ENCODE measurements at places on chromosomes 4 and X.

DNA sequence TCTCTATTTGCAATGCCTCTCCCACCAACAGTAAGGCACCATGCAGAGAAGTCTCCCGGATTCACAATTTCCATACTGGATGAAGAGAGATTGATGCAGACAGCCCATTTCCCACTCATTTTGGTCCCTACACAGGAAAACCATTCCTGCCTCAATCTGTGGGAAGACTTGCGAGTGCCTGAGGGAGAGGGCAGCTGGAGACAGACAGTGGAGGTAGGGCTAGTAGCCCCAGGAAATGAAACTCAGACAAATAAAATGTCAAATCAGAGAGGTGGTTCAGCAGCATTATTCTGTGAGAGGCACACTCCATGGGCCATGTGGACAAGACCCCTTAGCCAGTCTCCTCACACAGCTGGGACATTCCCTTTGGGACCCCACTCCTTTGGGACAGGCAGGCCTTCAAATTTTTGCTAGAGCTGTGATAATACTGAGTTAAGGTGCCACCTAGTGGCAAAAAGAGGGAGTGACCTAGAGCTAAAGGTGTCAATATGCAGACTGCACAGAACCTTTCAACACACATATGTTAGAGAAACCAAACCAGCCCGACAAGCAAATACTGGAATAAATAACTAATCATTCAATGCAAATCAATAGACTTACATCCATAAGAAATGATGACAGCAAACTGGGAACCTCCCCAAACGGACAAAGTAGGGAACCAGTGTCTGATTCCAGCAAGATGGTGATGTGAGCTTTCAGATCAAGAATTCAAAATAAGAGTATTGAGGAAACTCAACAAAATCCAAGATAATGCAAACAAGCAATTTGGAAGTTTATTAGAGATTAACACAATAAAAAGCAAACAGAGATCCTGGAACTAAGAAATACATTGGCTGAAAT is 1865.3 kb upstream of the AGA start:
- no peak for DNase-seq

DNA sequence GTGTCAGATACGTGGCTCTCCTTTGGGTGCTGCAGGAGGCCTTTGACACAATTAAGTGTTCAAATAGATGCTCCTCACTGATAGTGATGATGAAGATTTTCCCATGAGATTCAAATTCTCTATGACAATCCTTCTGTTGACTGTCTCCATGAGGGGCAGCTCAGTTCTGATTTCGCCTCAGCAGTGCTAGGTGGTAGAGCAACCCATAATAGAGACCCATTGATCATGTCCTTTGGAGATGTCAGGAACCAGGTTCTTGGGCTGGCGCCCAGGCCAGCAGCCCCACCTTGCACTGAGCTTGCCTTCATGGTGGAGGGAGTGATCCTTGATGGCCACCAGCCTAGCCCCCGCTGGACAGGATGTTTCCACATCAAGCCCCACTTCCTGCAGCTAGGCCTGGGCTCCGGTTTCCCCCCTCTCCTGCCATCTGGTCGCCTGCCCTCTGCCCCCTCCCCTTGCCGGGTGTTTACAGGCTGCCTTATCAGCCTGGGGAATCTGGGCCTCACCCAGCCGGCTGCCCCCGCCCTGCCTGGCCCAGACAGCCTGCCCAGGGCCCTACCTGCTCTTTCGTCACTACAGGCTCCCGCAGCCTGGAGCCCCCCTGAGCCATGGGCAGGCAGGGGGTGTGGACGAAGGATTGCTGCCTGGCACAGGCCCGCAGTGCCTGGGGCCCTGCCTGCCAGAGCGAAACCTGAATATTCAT is 12.6 kb downstream of the ELF4 start:
- DNase-seq, result no peak

GRCh38 chr4:86957215-86957614 is 22.4 kb downstream of the AFF1 start:
- DNase-seq, result no peak

GRCh38 chr4:41934514-41934900 is 722 bp upstream of the TMEM33 start:
- DNase-seq, result no peak

- no peak for DNase-seq
Measured at GRCh38 chrX:1244164-1245076, 24.2 kb upstream of the CSF2RA start.

DNA sequence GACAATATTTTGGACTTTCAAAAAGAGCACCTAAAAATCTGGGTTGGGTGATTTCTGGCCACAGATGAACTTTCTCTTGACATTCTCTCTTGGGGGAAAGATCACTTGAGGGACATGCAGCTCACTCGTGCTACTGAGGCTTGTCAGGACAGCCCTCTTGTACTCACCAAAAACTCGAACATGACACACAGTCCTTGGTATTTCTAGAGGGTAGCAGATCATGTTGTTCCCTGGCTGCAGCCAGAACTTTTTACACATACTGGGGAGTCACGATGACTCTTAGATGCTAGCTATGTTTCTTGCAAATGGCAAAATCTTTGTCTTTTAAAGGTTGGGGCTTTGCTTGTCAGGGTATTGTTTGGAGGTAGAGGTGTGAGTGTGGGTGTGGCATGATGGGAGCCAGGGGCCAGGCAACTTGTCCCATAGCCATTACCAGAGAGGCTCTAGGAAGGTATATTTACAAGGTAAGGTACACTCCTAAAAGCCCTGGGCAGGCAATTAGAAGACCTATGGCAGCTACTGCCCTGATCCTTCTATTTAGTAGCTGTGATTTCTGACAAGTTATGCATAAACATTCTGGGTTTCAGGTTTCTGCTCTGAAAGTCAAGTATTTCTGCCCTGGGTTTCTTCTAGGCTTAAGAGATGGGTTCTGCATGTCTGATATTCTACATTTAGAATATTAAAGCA is 241.7 kb upstream of the TLL1 start:
- DNase-seq, result no peak

- no peak for DNase-seq
Measured at GRCh38 chr4:142413485-142413884, 432.6 kb downstream of the INPP4B start.

GRCh38 chr4:5026371-5026770 is 7.1 kb upstream of the CYTL1 start:
- DNase-seq, result no peak

DNA sequence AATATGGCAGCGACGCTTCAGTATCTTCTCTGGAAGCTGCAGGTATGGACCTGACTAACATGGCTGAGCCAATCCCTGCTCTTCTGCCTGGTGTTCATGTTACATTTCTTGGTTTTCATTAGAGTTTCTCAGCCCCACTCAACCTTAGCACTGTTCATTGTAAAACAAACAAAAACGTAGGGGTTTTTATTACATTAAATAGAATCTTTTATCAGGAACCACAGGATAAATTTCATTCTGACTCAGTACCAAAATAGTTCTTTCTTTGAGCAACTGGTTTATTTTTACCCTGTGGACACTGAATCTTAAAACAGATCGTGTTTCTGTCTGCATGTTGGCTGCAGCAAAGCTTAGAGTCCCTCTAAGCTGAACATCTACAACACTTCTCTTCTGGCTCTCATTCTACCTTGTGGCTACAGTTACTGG is 27.1 kb downstream of the FHIP1A start:
- DNase-seq, result no peak

GRCh38 chrX:11786862-11787261 is 28.8 kb downstream of the MSL3 start:
- no peak for DNase-seq

DNA sequence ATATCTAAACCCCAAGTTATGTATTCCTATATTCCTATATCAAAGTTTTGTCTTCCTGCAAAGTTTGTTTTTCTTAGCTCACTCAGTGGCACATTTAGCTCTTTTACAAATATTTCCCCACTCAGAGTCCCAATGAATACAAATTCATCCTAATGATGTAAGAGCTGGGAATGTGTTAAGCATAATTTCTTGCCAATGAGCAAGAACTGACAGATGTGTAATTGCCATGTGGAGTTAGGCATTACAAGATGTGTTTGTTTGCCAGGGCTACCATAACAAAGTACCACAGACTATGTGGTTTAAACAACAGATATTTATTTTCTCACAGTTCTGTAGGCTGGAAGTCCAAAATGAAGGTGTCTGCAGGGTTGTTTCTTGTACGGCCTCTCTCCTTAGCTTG is 302.1 kb downstream of the KCTD8 start:
- no peak for DNase-seq

- no peak for DNase-seq
Measured at GRCh38 chrX:134692990-134693389, 34.7 kb upstream of the PLAC1 start.

- DNase-seq, result no peak
Measured at GRCh38 chr4:173449380-173449717, 50.4 kb upstream of the SCRG1 start.

DNA sequence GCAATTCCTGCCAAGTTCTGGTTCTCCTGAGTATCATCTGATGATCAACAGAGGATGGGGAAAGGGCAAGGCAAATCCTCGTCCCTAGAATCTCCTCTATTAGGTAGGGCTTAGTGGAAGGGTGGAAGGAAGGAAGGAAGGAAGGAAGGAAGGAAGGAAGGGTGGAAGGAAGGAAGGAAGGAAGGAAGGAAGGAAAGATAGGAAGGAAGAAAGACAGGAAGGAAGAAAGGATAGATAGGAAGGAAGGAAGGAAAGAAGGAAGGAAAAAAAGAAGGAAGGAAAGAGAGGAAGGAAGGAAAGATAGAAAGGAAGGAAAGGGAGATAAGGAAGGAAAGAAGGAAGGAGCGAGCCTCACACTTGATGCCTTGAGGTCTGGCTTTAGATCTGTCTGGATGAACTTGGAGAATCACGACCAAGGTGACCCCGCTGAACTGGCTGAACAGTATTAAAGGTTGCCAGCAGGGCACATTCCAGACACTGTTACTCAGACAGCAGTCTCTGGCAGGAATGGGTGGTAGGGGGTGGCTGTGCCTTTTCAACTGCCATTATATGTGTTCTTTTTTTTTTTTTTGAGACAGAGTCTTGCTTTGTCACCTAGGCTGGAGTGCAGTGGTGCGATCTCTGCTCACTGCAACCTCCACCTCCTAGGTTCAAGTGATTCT is 57.1 kb downstream of the MAP7D2 start:
- DNase-seq, result no peak

GRCh38 chr4:182175788-182176519 is 67.2 kb upstream of the TENM3 start:
- no peak for DNase-seq

- DNase-seq, result no peak
Measured at GRCh38 chr4:121030131-121030530, 42.2 kb downstream of the NDNF start.

GRCh38 chr4:2251795-2252529 is 9.9 kb downstream of the MXD4 start:
- no peak for DNase-seq

- no peak for DNase-seq
Measured at GRCh38 chr4:7052923-7053715, 9.9 kb downstream of the TADA2B start.

GRCh38 chr4:104501290-104501689 is 6.6 kb upstream of the CXXC4 start:
- no peak for DNase-seq

DNA sequence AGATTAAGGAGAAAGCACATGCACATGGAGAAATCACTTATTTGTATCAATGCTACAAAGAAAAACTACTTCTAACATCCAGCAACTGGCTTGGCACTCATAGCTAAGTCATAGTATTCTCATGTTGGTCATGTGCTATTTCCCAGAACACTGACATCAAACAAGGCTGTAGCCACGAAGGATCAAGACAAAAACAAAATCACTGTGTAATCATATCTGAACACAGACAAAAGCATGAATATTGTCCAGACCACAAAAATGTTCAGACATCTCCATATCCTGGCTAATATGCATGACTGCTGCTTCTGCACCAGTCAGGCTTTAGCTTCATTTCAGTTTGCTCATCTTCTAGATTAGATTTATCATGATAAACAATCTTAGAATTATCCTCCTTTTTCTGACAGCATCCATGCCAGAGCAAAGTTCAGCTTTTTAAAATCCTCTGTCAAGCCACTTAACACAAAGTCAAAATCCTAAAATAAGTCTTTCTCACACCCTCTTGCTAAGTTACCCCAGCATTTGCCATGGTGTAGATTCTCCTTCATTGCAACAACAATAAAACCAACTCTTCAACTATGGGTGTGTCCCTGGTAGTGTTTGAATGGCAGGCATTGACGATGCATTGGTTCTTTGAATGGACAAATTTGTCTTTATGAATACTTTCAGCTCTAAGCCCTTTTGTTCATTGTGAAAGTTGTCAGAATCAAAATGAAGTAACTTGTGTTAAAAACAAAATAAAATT is 39.1 kb upstream of the NPFFR2 start:
- DNase-seq, result no peak

DNA sequence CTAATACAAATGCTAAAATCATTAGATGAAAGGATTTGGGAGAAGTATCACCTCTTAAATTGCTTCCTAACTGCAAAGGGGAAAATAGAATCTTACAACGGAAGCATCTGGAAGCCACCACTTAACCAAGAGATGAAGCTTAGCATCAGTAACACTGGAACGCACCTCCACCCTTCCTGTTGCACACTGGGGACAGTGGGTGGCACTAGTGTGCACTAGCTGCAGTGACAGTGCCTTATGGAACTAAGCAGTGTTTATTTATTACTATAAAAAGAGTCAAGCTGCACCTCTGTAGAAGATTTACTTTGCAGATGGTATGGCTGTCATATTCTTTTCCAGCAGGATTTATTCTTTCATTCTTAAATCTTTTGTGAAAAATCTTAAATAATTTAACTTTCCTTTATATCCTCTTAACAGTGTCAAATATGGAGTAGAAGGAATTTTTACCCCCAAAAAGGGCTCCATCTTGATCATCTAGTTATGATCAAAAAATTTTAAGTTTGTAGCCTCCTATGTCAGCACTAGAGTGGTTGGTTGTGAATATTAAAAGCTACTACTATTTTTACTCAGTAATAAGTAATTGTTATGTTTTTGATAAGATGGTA is 76.7 kb downstream of the SCD5 start:
- DNase-seq, result no peak

DNA sequence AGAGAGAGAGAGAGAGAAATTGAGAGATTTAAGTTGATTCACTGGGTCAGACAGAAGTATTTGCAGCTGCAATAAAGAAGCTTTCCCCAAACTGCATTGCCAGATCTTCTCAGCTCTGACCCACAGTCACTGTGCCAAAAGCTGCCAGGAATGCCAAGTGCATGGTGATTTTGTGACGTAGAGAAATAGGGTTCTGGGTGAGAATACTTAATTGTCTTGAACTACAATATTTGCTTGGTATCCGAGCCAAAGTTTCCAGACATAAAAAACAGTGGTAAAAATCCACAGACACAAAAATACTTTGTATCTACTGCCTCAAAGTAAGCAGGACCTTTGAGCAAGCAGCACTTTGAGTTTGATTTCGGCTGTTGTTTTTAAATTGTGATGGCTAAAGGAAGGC is 331.1 kb downstream of the GRID2 start:
- no peak for DNase-seq

DNA sequence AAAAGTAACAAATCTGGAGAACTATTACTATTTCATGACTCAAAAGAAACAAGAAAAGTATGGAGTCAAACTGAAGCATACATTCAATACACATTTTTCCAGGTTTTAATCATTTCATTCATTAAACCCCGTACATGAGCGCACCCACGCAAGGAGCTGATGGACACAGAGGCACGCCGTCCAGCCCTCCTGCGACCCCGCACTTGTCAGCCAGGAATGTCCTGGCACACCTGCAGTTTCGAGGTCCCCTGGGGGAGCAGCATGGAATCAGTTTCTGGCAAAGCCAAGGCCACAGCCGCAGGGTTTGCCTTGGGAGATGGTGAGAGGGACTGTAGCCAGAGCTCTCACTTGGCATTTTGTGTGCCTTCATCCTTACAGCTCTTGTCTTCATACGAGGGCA is 12.8 kb upstream of the SLC2A9 start:
- DNase-seq, result no peak
